Mucosa of descending colon (tissue), 3 donors: ENCODE measurements at places on chromosomes 16 and 17.

- DNase-seq, result no peak
These were observed 34.9 kb upstream of the NLRP1 start for GRCh38 chr17:5619088-5619740.

GRCh38 chr16:12588510-12588909 is 215.2 kb downstream of the CPPED1 start:
- no peak for DNase-seq

DNA sequence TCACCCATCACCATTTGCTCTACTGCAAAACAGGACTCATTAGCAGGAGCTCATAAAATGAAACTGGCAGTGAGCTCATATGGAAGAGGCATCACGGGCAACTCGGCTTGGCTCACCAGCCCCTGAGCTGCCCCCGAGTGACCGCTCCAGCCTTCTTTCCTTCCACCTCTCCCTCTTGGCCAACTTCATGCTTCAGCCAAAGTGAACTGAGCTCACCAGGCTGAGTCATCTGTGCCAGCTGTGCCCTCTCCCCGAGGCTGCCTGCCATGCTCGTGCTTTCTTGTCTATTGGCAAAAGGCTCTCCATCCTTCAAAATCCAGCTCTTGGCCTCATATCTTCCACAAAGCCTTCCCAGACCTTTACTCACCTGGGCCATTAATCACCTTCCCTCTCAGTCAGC is 391.4 kb downstream of the WWOX start:
- no peak for DNase-seq

DNA sequence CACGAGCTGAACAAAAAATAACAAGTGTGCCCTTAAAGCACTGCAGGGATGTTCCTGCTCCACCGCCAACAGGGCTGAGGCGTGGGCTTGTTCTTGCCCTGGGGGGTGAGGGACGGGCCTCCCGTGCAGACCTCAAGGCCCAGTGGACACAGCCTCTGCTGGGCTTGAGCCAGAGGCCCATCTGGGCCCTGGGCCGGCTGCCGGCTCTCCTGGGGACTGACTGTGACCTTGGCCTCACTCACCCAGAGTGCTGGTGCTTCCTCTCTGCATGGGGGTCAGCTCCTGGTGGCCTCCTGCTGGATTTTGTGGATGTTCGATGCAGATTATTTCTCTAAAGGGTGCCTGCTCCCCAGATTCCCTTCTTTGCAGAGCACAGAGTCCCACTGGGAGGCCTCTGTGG is 54.2 kb upstream of the CDR2 start:
- DNase-seq, result no peak

GRCh38 chr17:15220785-15221184 is 44.3 kb downstream of the PMP22 start:
- DNase-seq, result no peak

DNA sequence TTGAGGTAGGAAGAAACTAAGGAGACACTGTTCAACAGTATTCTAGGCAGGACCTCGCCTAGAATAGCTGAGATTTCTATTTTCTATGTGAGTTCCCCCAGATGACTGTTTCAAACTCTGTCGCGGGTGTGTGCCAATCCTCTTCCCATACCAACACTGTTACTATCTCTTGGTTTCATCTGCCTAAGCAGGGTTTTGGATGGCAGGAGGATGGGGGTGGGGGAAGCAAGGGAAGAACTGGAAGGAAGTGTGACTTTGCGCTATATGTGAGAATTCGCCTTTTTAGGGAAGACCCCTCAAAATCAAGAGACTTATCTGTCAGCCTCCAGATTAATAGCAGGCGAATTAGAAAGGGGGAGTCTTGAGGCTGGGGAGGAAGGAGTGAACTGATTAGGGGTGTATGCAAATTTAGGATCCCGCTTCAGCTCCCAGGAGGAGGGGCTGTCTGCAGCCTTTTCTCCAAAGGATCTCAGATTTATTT is 521 bp upstream of the G6PC3 start:
- no peak for DNase-seq

GRCh38 chr16:4315186-4316107 is at the start of gene GLIS2:
Gene GLIS2, plus strand, starts transcription at chr16:4316067. Its CDS starts 16,214 bp downstream, at chr16:4332281.
- DNase-seq, result peak; percentile 66

DNA sequence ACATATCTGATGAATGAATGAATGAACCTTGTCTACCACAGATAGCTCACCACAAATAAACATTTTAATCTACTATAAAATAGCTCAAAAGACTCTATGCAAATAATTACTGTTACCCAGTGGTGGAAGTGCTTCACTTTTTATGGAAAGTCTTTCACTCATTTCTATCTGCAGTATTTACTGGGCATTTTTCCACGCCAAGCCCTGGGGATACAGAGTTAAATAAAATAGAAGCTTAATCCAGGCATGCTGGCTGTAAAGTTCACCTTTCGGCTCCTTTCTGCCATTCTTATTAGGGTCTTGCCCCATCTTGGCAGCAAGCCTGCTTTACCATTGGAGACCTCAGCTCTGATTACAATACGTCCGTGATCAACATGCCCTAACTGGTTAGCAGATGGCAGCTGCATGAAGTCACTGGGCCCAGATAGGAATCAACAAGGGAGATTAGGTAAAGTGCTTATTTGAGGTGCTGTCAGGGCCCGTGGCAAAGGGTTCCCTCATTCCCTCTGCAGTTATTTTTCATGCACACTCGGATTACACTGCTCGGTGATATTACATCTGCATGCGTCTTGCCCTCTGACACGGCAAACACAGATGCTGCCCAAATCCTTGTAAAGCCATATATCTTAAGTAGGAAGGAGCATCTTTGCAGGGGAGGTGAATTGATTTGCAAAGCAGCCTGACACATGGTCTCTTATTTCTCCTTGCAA is 648.9 kb downstream of the WWOX start:
- DNase-seq, result no peak

GRCh38 chr17:46763416-46763815 is 55.1 kb downstream of the WNT3 start:
- DNase-seq, result no peak

GRCh38 chr16:31186176-31186575 is 6.2 kb downstream of the FUS start:
- DNase-seq, result no peak

- no peak for DNase-seq
These were observed 261.8 kb upstream of the PSMD7 start for GRCh38 chr16:74034862-74035261.

GRCh38 chr16:4602331-4602730 is 12.4 kb downstream of the UBALD1 start:
- DNase-seq, result no peak

DNA sequence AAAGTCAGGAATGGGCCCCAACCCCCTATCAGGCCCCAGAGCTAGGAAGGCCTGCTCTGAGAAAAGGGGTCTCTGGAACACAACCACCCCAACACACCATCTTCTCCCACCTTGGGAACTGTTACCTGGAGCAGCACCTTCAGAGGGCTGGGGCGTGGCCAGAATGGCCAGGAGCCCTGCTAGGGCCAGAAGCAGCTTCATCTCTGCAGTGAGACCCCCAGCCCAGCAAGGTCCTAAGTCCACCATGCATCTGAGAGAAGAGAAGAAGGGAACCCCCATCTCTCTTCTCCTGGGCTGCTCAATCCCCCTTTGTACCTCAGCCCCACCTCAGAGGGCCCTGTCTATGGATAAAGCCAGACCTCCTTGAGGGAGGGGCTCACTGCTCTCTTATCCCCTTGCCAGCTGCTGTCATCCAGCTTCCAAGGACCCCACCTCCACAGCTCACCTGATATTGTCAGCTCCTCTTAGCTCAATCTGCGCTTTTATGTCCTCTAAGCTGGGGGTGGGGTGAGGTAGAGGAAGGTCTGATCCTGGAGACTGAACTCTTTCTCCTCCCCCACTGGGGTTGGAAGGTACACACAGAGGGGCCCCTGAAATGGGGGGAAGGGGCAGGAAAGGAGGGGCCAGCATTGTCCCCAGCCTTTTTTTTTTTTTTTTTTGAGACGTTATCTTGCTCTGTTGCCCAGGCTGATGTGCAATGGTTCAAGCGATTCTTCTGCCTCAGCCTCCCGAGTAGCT is at the start of gene MPO:
MPO (minus strand) TSS at position 456 of the 738 bp plus-strand sequence; CDS start at position 279, 177 bp downstream.
- no peak for DNase-seq

GRCh38 chr17:73410586-73411312 is 98.9 kb upstream of the CDC42EP4 start:
- no peak for DNase-seq

GRCh38 chr16:85995541-85996423 is 96.8 kb downstream of the IRF8 start:
- DNase-seq, result no peak

GRCh38 chr17:77528516-77529327 is 388.0 kb downstream of the SEC14L1 start:
- no peak for DNase-seq

GRCh38 chr16:85172455-85173145 is 60.3 kb upstream of the CIBAR2 start:
- peak; percentile 43 for DNase-seq

GRCh38 chr16:85614338-85615013 is 1.4 kb downstream of the GSE1 start:
- DNase-seq, result no peak

DNA sequence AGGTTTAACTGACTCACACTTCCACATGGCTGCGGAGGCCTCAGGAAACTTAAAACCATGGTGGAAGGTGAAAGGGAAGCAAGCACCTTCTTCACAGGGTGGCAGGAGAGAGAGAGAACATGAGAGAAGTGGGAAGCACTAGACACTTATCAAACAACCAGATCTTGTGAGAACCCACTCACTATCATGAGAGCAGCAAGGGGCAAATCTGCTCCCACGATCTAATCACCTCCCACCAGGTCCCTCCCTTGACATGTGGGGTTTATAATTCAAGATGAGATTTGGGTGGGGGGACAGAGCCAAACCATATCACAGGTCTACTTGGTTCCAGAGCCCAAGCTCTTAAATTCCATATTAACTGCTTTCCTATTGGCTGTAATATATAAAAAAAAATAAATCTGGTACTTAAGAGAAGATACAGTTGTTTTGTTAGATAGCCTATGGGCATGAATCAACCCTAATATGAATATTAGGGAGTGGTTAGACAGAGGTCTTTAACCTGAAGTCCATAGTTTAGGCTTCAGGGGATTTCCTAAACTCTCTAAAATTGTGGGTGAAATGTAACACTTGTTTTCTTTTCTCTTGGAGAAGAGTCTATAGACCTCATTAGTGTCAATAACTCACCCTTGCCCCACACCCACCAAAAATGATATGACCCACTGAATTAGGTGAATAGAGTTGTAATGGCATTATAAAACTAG is 56.7 kb downstream of the SKAP1 start:
- no peak for DNase-seq

DNA sequence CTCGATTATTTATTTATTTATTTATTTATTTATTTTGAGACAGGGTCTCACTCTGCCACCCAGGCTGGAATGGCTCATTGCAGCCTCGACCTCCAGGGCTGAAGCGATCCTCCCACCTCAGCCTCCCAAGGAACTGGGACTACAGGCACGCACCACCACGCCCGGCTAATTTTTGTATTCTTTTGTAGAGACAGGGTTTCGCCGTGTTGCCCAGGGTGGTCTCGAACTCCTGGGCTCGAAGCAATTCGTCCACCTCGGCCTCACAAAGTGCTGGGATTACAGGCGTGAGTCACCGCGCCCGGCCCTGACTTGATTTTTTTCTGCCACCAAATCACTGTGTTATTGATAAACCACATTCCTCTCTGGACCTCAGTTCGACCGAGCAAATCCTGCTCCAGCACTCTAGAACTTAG is 758 bp upstream of the RPL23A start:
- DNase-seq, result no peak

DNA sequence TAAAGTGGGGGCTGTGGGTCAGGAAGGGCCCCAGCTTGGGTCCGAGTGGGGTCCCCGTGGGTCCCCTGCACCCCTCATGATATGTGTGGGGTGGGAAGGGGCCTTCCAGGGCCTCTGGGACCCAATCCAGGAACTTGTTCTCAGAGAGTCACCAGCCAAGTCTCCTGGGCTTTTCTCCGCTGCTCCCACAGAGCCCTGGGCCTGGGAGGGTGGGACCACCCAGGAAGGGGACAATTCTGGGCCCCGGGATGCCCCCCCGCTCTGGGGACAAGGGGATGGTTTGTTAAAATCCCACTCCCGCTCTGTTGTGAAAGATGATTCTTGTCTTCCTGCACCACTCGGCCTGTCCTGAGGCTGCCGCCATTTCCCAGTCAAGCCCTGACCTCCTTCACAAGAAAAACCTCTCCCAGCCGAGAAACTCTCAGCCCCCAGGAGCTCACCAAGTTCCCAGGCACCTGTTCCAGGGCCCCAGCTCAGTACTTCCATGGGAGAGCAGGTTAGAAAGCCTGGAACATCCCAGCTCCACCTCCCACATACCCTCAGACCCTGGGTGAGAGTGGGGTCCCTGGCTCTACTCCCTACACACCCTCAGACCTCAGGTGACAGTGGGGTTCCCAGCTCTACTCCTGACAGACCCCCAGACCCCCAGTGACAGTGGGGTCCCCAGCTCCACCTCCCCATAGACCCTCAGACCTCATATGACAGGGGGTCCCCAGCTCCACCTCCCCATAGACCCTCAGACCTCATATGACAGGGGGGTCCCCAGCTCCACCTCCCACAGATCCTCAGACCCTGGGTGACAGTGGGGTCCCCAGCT is 75.1 kb downstream of the METRNL start:
- DNase-seq, result no peak

- DNase-seq, result peak; percentile 96
These were observed at the start of gene STARD3 for GRCh38 chr17:39636927-39637736. Gene STARD3, plus strand, starts transcription at chr17:39637144. Its CDS starts 16,388 bp downstream, at chr17:39653532.

- DNase-seq, result peak; percentile 52
These were observed 233.1 kb upstream of the AXIN2 start for GRCh38 chr17:65794572-65794971.

- no peak for DNase-seq
These were observed 17.3 kb downstream of the RABEP1 start for GRCh38 chr17:5299383-5299782.

DNA sequence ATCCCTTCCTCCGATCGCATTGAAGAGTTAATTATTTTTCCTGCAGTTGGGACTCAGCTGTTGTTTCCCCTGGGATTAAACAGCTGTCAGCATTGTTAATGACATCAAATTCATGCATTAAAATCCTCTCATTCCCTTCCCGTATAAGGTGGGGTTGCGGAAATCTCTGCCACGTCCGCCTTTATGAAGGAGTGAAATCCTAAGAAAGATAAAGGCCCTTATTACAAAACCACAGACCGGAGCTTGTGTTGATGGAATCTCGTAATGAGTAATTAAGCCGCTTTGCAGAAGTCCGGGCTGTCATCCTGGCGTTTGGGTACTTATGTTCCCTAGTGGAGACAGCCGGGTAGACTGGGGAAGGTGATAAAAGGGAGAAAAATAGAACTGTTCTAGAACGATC is 627.6 kb downstream of the MAF start:
- DNase-seq, result no peak
